ENCODE measurements at places on chromosomes 1 and 21.

- no peak for DNase-seq
Measured at GRCh38 chr1:204225841-204226735, 12.3 kb upstream of the GOLT1A start.

GRCh38 chr1:111792249-111792648 lies 36.5 kb downstream of the DDX20 start:
- DNase-seq, result no peak

DNA sequence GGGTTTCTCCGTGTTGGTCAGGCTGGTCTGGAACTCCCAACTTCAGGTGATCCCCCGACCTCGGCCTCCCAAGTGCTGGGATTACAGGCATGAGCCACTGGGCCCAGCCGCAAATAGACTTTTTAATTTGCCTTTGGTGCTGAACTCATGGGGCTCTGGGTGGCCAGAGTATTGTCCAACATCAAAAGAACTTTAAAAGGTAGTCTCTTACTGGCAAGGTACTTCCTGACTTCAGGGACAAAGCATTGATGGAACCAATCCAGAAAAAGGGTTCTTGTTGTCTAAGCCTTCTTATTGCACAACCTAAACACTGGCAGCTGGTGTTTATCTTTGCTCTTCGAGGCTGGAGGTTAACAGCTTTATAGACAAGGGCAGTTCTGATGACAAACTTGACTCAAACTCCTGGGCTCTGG lies 3.8 kb upstream of the KTI12 start:
- DNase-seq, result no peak

- DNase-seq, result no peak
Measured at GRCh38 chr1:233261695-233262094, 33.8 kb downstream of the PCNX2 start.

- DNase-seq, result no peak
Measured at GRCh38 chr21:40732253-40733023, 114.5 kb downstream of the DSCAM start.

- no peak for DNase-seq
Measured at GRCh38 chr1:80441664-80442063, 1359.1 kb upstream of the ADGRL2 start.

DNA sequence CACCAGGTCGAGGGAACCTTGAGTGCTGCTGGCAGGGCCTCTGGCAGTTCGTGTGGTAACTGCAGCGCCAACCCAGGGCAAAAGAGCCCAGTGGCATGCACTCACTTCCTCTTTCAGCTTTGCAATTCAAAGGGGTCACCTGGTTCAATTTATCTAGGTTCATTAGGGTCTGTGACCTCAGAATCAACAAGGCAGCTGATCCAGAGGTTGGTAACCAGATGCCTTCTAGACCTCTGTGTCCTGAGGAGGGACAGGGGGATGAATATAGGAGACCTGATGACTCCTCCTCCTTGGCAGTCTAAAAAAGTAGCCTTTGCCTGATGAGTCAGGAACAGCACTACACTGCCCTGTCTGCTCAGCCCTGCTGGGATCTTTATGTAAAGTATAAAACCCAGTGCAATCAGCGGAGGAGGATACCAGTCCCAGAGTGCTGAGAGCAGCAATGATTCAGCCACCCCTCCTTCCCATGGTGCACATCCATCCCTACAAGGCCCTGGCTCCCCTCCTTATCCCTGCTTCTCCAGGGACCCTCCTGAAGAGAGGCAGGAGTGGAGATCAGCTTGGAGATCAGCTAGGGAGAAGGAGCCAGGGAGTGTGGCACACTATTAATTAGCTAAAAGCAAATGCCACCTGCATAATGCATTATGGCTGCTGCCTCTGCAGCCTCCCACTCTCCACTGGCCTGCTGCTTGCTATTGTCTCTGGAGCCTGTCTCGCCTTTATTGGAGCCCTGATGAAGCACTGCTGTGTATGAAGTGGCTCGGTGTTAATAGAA lies 11.2 kb upstream of the FMOD start:
- no peak for DNase-seq

Data from stimulated activated CD4-positive, alpha-beta T cell treated with anti-CD3 and anti-CD28 coated beads, TNF-alpha, amount 100 ng/mL, for 48 hours (primary cell).